ENCODE measurements at places on chromosomes 3 and 15.

DNA sequence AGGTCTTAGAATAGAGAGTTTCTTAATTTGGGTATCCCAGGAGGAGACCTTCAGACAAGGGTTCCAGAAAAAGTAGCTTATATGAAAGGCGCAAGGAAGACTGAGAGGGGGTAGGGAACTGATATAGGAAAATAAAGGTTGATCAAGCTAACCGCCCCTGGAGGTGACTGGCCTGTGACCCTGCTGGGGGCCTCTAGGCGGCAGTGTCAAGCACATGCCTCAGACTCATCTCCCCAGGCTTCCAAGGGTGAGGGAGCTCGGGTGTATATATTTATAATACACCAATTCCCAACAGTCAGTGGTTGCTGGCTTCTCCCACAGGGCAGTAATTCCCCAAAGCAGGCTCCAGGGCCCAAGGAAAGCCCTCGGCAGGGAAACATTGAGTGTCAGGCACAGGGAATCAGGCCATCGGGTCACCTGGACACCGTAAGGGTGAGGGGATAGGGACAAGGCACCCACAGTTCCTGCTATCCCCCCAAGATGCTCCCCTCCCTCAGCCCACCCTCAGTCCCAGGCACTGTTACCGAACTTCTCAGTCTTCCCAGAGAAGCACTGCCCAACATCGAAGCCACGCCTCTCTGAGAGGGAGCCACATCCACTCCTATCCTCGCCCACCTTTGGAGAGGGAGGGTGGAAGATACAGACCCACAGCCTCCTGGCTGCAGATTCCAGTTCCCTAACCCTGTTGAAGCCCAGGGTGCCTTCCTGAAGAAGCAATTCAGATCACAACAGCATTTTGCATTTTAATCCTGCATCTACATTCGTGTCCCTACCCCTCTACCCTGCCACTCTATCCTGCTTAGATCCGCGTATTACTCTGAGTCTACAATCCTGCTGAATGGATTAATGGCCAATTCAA is 19.5 kb upstream of the CAV3 start:
- DNase-seq, result peak; percentile 62

GRCh38 chr3:49906073-49906743 is 2.5 kb upstream of the MST1R start:
- peak; percentile 83 for DNase-seq

- no peak for DNase-seq
Measured at GRCh38 chr15:29194866-29195265, 74.8 kb downstream of the NSMCE3 start.

- no peak for DNase-seq
Measured at GRCh38 chr3:174153871-174154270, 705.3 kb upstream of the NAALADL2 start.

- DNase-seq, result no peak
Measured at GRCh38 chr3:45953536-45953935, 10.3 kb downstream of the CXCR6 start.

DNA sequence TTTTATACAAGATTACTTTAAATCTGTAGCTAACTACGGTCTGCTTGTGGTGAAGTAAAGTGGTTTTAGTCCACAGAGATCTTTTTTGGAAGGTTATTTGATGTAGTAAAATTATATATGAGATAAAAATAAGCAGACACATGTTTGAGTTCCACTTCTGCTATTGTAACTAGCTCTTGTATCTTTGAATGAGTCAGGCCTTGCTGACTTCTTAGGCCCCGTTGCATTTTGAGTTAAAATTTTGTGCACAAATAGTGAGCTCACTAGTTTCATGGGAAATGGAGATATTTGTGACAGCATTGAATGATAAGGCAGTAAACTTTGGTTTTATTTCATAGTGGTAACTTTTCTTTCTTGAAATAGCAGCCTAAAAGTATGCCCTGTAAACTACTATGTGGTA is 42.6 kb downstream of the ARIH1 start:
- DNase-seq, result peak; percentile 19

DNA sequence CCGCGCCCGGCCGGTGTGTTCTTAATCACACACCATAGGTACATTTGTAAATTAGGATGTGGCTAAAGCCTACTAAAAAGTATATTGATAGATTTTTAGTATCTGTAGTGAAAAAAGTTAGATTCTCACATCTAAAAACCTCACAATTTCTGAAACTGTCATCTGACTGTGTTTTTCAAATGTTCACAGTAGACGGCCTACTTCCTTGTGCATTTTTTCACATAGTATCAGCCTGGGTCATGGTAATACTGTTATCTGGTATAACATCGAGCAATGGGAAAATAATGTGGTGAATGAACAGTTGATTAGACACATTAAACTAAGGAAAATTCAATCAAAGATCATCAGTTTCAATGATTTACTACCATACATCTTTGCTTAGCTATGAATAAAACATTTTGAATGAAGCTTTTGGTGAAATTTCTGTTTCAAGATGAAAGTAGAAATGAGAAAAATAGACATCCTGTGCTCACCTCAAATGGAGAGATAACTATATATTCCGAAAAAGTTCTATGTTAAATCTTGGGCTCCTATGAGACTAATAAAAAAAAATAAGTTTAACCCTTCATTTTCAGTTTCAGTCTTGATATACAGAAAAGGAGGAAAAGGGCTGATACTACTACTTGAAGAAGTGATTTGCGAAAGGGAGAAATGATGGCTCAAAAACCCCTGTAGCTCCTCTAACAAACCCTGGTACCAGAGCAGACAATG is 262.7 kb downstream of the ZBTB20 start:
- DNase-seq, result no peak

GRCh38 chr3:44685128-44685800 is 27.2 kb upstream of the ZNF502 start:
- DNase-seq, result peak; percentile 55

DNA sequence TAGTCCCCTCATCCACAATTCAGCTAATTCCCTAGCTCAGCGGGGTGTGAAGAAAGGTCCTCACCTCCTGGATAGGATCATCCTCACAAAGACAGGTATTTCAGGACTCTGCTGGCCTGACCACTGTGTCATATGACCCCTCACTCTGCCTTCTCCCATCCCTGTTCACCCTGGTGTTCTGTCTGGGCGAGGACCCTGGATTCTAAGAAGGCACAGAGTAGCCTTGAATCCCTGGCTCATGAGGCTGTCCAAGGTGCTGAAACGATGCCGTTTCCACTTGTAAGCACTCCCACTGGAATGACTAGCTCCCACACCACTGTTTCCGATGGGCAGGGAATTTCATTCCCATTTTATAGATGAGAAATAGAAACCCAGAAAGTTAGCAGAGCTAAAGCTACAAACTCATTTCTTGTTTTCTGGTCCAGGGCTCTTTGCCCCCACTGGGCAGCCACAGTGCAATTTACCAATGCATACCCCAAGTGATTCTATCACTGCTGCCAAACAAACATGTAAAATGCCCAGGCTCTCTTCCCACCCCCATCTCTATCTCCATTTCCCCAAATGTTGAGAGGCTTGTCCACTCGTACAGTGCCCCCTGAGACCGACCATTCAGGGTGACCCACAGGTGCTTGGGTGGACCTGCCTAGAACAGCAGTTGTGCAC is 83.2 kb downstream of the RAB11A start:
- DNase-seq, result peak; percentile 41

Data from GM13976 (cell line).